ENCODE measurements at places on chromosomes 11 and 22.
A peak's percentile ranks its signal among the peaks of the same experiment; 100 is the strongest.

DNA sequence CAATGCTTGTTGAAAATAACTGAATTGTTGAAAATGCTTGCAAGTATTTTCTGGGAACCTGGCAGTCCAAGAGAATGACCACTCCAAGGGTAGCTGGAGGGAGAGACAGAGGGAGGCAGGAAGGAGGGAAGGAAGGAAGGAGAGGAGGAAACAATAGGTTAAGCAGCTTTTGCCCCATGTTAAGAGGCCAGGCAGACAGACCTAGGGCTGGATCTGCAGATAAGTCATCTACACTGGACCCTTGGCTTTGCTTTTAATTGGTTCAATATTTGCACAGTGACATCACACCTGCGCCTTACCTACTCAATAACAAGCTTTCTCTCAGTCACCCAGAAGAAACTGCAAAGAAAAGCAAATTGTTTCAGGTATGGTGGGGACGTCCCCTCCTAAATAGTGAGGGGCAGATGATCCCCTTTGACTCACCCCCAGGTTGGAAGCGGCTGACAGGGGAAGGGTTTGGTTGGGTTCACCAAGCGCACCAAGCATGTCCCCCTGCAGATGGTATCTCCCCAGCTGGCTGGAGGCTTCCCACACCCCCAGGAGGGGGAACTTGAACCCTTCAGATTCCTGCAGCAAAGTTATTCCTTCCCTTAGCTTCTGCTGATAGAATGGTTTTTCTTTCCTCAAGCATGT is 24.3 kb downstream of the MYH9 start:
- DNase-seq: no peak

DNA sequence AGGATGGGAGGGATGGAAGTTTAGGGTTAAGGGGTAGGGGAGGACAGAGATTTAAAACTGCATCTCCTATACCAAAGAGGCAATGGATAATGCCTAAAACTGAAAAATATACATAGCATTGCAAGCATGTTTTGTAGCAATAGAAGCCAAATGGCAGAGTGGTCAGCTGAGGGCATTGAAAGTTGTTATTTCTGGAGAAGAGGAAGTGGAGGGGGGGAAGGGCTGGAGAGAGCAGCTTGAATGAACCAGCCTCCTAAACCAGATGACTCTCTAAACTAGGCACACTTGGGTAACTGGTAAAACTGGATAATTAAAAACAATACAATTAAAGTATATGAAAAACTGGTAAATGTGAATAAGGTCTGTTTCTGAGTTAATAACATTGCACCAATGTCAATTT is 70.3 kb upstream of the TP53I11 start:
- no peak for DNase-seq

- DNase-seq: no peak
These were observed 229.3 kb downstream of the CASP12 start for GRCh38 chr11:104668797-104669463.

DNA sequence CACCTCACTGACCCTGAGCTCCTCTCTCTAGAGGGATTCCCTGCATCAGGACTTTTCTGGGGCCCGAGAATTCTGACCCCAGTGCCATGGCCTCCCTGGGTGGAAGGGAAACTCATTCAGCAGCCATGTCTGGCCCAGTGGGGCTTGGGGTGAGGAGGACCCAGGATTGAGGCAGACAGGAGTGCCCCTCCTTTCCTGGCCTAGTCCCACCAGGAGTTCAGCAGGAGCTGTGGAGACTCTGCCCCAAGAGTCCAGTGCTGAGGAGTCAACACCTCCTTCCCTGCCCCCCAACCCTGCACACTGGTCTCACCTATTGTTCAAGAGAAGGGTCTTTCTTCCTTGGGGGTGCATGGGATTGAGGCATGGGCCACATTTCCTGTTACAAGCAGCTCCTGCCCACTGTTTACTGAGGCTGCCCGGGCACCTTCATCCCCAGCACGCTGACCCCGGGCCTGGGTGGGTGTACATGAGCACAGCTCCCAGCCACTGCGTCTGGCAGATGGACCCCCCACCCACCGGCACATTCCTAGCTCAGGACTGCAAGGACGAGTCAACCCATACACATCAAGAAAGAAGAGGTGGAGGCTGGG is 33.9 kb downstream of the ALX4 start:
- no peak for DNase-seq

GRCh38 chr11:121437018-121437685 is 15.0 kb upstream of the SORL1 start:
- DNase-seq: no peak

DNA sequence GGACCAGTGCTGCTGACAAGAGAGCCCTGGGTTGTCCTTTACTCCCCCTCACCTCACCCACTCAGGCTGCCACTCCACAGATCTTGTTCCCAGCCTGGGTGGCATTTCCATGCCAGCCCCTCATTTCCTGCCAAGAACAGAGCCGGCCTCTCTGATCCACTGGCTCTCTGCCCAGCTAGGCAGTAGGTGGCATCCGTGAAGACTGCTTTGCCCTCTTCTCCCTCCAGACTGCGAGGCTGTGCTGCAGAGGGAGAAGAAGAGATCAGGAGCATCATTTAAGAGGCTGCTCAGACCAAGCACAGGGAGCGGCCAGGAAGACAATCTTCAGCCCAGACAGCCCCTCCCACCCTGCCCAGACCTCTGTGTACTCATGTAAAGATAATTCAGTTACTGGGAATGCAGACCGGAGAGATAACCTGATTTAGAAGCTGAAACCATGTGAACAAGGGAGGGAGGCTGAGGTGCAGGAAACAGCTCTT is 126.9 kb upstream of the NCAM1 start:
- DNase-seq: no peak

GRCh38 chr11:20973940-20974559 is 304.7 kb downstream of the NELL1 start:
- DNase-seq: no peak

DNA sequence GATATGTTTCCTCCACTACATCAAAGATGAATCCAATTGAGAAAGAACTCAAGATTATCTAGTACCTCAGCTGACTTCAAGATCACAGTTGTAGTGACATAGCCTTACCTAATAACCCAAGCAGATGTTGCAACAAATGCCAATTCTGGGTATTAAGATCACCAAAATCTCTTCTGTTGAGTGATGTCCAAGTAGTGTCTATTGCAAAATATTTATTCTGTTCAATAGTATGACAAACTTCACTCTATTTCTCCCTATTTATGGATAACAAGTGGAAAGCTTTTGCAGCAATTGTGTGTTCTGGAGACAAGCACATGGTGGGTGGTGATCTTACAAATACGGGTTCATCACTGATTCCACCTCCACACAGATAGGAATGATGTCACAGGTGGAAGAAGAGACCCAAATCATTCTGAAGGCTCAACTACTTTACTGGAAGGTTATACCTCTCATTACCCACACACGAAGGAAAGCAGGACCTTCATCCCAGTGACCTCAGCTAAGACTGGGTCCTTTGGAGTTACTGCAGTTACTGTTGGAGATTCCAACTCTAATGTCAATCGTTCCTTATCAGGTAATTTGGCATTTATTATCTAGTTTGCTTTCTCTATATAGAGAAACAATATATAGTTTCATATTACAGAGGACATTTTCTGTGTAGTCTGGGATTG is 72.0 kb downstream of the CD44 start:
- no peak for DNase-seq

DNA sequence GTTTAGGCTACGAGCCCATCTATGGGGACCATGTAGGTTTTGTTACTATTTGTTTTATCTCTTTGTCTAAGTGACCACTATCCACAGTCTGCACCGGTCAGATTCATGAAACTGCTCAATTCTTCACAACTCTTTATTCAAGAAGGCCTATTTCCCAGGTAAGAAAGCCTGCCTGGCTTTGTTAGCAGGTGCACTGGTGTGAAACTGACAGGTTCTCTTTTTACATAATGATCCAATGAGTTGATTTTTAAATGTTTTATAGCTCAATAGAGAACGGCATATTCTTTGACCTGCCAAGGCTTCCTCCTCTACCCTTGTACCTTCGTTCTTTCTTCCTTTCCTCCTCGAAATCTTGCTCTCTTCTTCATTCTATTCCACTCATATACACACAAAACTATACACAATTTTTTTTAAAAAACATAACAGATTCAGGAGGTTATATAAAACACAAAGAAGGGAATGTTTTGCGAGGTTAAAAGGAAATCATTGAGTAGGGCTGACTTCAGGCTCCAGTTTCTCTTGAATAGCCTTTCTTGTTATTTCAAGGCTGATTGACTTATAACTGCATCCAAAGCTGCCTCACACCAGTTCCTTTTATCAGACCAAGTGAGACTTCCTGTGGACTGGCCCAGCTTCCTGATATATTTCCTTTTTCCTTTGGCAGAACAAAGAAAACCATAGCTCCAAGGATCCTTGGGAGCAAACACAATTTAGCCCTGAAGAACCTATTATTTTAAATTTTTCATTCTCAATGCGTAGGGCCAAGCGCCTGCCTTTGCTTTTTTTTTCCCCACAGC is 11.4 kb downstream of the FLI1 start:
- DNase-seq: no peak

DNA sequence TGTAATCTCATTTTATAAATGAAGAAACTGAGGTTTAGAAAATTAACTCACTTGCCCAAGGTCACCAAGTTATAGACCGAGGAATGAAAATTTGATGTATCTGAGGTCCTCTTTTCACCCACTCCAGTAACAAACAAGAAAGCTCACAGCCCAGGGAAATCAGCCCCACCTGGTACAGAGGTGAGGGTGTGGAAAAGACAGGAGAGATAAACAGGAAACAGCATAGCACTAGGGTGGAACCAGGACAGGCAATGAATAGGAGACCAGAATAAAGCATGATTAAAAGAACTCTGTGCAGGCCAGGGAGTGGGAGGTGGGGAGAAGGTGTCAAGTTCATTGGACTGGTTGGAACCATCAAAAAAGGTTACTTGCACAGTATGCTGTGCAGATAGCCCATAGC is 46.2 kb upstream of the SMCO4 start:
- DNase-seq: no peak

GRCh38 chr22:20430720-20431510 is 6.7 kb downstream of the SCARF2 start:
- DNase-seq: peak; percentile 52

DNA sequence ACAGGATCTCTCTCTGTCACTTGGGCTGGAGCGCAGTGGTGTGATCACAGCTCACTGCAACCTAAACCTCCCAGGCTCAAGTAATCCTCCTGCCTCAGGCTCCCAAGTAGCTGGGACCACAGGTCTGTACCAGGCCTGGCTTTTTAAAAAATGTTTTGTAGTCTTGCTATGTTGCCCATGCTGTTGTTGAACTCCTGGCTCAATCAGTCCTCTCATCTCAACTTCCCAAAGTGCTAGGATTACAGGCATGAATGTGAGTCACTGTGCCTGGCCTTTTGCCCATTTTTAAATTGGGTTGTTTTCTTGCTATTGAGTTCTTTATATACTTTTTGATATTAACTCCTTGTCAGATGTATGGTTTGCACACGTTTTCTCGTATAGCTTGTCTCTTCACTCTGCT is 33.0 kb upstream of the PITPNB start:
- DNase-seq: no peak

GRCh38 chr11:73271936-73272679 is at the start of gene P2RY6:
Gene P2RY6 (plus strand): TSS chr11:73272338. CDS start chr11:73296519, 24,181 bp downstream.
- no peak for DNase-seq

- DNase-seq: no peak
These were observed 39.5 kb downstream of the TMPRSS5 start for GRCh38 chr11:113666584-113666983.

DNA sequence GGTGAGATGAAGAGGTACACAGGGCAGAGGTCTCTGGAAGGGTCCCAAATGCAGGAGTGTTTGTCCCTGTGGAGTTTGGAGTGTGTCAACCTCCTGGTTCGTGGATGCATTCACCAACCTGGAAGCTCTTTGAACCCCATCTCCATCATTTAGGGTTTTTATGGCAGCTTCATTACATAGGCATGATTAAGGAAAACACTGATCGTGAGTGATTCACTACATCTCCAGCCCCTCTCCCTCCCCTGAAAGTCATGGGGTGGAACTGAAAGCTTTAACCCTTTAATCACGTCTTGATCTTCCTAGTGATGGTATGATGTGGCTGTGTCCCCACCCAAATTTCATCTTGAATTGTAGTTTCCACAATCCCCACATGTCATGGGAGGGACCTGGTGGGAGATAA is 19.8 kb upstream of the INCENP start:
- no peak for DNase-seq

DNA sequence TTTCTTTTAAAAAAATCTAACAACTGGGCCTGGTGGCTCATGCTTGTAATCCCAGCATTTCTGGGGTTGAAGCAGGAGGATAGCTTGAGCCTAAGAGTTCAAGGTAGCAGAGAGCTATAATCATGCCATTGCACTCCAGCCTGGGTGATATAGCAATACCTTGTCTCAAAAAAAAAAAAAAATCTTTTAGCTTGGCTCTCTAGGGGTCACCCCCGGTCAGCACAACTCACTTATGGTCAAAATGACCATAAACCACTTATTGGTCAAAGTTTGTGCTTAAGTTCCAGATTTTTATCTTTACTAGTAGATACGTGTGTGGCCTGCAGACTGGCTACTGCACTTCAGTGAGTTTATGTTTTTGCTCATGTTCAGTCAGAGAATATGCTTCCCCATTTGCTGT is 6.3 kb upstream of the SPDYC start:
- DNase-seq: no peak

- DNase-seq: no peak
These were observed 30.7 kb upstream of the PRODH start for GRCh38 chr22:18966748-18967147.

- DNase-seq: peak; percentile 53
These were observed 901 bp upstream of the KMT2A start for GRCh38 chr11:118435290-118435892.

- no peak for DNase-seq
These were observed 23.0 kb downstream of the MOGAT2 start for GRCh38 chr11:75740681-75741080.

DNA sequence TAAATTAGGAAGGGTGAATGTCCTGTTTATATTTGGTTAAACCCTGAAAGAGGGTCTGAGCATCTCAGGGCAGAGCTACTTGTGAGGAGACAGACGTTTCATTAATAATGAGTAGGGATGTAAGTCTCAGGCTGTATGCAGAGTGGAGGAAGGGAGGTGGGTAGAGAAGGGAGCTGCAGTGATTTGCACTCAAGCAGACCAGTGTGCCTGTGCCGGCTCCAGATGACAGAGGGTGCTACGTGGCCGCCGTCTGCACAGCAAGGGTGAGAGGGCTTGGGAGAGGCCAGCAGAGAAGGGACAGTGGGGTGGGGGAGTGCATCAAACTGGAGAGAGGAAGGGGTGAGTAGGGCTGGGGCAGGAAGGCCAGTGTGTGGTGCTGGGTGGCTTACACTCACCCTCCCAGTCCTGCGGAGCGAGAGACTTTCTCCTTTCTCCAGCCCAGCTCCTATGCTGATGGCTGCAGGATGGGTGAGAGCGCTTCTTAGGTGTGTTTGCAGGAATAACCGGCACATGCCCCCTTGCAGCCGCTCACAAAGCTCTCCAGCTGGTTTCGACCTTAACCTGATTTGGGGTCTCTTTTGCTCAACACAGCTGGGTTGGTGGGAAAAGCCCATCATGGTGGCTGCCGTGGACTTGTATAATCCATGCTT is 130.6 kb downstream of the ST3GAL4 start:
- DNase-seq: no peak

- no peak for DNase-seq
These were observed 17.3 kb upstream of the INSC start for GRCh38 chr11:15097411-15097810.

GRCh38 chr22:35457729-35458546 is 58.0 kb downstream of the MCM5 start:
- no peak for DNase-seq

- peak; percentile 73 for DNase-seq
These were observed 902 bp downstream of the RASGRP2 start for GRCh38 chr11:64742889-64743590.

Measured in activated T-helper 1 cell treated with Interleukin-2 at 50 U/mL for 16 hours (primary cell).